ENCODE measurements at places on chromosomes 16 and 17.

DNA sequence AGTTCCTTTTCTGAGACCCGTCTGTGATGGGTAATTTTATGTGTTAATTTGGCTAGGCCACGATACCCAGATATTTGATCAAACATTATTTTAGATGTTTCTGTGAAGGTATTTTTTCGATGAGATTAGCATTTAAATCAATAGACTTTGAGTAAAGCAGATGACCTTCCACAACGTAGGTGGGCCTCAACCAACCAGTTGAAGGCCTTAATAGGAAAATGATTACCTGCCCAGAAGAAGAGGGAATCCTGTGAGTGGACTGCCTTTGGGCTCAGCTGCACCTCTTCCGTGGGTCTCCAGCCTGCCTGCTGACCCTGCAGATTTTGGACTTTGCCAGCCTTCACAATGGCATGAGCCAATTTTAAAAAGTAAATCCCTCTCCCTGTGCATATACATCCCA lies 61.6 kb upstream of the WSB1 start:
- DNase-seq: no peak

DNA sequence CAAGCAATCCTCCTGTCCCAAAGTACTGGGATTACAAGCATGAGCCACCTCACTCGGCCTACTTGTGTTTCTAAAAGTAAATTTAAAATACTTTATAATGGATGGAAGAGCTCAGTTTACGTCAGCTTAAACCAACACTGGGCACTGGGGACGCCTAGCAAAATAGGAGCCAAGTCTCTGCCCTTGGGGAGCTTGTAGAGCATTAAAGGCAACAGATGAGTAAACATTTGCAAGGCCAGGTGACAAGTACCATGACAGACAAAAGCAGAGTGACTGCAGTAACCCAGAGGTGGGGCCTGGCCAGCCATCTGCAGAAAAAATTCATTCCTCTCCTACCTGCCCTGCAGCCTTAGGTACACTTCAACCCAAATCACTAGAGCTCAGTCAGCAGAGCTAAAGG lies 12.1 kb upstream of the NLK start:
- DNase-seq: no peak

DNA sequence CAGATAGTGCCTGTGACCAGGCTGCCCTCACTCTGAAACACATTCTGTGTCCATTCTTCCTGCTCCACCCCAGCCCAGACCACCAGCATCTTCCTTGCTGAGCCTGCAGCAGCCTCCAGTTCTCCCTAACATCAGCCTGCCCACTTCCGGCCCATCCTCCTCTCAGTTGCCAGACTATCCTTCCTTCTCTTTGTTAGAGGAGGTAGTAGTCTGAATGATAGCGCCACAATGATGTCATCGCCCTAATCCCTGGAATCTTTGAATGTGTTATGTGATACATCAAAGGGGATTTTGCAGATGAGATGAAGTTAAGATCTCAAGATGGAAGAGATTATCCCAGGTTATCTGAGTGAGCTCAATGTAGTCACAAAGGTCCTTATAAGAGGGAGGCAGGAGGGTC lies 3.2 kb upstream of the ZDHHC1 start:
- DNase-seq: no peak

DNA sequence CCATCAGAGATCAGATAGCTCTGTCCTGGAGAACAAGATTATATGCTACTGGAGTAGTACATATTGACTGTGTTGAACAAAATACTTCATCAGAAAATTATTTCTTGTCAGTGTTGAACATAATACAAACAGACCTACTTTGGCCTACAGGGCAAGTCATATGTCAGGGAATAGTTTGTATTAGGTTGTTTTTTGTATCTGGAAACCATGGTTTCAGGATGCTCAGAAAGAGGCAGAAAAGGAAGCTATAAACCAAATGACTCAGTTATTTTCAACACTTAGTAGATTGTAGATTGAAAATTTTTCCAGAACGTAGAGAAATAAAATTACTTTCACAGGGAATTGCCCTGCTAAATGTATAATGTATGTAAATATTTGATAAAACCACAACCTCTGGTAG lies 198.4 kb downstream of the CYB561 start:
- no peak for DNase-seq

DNA sequence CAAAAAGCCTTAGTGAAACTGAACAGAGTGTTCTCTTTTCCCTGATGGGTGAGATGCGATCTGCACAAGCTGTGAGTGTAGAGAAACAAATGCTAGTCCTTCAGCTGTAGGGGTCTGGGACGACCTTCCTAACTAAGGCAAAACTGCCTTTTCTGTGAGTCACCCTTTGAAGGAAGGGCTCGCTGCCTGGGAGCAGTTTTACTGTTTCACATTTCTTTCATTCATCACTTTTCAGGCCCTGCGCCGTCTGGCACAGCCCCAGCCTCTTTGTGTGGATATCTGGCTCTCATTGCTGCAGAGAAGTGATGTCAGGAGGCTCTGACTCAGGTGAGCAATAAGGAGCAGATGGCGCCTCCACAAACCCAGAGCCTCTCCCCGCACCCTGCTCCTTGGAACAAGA lies 57.4 kb downstream of the HS3ST3A1 start:
- no peak for DNase-seq

- no peak for DNase-seq
These were observed 113.8 kb downstream of the SOCS1 start for GRCh38 chr16:11142261-11142630.

Data from Kasumi-1 (cell line).